ENCODE measurements at places on chromosomes 5 and 9. TPM values are rescaled to one million over a fixed set of nuclear protein-coding genes. Genes with fewer than 3 reads are reported as not detected.

Gene RABL6
- total RNA-seq = 62.6 TPM

Gene ADRA1B
- not detected for total RNA-seq

Gene GPR150
- total RNA-seq = not detected

Gene SNCAIP
- total RNA-seq = not detected

Gene NOL6
- 34.5 TPM for total RNA-seq

Measured in SK-MEL-5 (cell line).